Trophoblast cell (in vitro differentiated cells and primary cell): ENCODE measurements at places on chromosomes 16 and 17.

DNA sequence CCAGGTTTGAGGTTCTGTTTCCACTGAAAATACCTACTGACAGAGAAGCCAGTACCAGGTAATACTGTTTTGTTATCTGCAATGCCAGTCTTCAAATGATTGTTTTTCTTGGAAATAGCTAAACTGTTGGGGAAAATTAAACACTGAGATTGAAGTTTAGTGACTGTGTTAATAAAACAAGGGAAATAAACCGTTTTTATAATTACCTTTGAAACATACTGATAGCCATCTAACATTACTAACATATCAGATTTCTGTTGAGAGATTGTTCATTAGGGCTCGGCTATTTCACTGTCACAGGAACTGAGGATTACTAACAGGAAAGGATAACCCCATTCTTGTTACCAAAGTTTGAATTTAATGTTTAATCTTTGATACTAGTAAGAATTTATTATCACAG is 42.1 kb downstream of the CYB5B start:
- DNase-seq, result no peak

DNA sequence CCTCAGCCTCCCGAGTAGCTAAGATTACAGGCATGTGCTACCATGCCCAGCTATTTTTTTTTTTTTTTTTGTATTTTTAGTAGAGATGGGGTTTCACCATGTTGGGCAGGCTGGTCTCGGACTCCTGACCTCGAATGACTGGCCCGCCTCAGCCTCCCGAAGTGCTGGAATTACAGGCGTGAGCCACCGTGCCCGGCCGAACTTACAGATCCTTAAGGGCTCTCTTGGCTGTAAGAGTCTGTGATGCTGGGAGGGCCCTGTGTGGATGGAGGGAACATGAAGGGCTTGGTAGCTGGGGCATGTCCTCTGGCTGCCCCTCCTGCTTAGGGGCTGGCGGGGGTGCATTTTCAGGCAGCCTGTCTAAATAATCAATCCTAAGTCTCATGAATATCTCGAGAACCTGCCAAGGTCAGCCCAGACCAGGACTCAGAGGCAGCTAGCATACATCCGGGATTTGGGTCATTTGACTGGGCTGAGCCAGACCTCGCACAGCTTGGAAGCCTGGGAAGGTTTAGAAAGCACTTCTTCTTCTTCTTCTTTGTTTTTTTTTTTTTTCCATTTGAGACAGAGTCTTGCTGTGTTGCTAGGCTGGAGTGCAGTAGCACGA is 17.1 kb downstream of the SPNS3 start:
- no peak for DNase-seq

DNA sequence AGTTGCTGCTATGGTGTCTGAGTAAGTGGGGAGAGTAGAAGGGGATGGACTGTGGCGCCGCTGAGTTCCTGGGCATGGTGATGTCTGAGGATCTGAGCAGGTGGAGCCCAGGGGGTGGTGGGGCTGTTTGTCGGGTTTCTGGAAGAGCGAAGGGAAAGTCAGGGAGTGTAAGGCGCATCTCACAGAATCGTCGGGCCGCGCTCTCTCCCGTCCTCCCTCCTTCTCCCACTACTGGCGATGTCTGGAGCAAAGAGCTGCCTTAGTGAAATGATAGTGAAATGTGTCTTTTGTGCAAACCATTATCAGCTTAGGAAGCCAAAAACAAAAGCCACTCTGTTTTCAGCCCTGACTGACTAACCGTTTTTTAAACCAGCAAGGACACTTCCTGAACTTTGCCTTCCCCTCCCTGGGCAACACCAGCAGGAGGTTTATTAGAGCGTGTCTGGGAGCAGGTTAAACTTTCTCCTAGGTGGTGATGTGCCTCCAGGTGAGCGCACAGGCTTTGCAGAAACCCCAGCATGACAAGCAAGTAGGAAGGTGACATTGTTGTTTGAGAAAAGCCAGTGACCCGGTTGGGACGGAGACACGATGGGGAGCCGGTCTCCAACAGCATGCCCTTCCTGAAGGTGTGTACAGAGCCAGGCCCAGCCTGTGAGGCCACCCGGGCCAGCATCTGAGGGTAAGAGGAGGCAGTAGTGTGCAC is 49.1 kb downstream of the RAB11FIP3 start:
- no peak for DNase-seq

DNA sequence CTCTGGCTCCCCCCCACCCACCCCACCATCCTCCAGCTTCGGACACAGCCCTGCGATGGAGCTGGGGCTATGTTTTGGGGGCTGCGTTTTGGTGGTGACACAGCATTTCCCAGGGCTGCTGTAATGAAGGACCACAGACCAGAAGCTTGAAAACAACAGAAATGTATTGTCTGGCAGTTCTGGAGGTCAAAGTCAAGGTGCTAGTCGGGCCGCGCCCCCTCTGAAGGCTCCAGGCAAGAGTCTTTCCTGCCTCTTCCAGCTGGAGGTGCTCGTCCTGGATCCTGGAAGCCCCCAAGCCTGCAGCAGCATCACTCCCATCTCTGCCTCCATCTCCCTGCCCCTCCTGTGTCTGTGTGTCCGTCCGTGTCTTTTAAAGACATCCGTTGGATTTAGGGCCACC is 50.8 kb downstream of the TBC1D16 start:
- no peak for DNase-seq

DNA sequence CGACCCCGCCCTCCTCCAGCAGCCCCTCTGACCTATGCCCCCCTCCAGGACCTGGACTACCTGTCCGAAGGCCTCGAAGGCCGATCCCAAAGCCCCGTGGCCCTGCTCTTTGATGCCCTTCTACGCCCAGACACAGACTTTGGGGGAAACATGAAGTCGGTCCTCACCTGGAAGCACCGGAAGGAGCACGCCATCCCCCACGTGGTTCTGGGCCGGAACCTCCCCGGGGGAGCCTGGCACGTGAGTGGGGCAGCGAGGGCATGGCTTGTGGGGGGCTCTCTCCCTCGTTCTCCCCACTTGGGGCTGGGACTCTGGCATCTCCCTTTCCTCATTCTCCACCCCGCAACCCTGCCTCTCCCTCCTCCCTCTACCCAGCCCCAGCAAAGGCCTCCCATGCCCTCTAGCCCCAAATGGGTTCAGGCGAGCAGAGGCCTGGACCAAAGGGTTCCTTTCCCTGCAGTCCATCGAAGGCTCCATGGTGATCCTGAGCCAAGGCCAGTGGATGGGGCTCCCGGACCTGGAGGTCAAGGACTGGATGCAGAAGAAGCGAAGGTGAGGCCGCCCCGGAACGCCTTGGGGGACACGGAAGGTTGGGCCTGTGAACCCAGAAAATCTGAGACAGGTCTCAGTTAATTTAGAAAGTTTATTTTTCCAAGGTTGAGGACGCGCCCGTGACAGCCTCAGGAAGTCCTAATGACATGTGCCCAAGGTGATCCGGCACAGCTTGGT is 7.4 kb upstream of the NECAB2 start:
- DNase-seq, result no peak

DNA sequence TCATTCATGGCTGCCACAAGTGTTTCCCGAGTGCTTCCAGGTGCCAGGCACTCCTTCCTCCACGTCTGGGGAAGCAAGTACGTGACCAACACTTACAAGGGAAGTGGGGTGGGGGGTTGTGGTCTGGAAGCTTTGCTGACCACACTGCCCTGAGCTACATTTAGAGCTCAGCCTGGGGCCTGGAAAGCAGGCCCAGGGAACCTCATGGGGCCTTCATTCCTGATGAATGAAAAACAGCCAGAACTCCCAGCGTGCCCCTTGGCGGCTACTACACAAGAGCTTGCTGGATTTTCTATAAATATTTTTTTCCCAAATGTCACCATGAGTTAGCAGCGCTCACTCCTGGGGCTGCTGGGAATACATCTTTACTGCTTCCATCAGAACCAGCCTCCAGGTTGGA is 73.3 kb downstream of the ABCC12 start:
- DNase-seq, result no peak

GRCh38 chr16:21223787-21224186 is 9.7 kb upstream of the ANKS4B start:
- DNase-seq, result no peak

DNA sequence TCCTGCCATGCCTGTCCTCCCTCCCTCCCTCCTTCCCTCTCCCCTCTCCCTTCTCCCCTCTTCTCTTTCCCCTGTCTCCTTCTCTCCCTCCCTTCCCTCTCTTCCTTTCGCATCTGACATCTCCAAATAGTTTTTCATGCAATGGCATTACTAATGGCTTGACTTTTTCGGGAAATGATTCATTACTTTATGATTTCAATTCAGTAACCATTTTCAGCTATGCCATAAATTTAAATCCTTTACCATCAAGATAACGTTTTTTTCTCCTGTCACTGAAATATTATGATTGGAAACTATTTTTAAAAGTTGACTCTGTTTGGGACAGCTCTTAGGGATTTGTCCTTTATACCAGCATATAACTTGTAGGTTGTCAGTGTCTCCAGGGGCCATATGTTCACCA is 201.0 kb downstream of the WWOX start:
- DNase-seq, result no peak

- peak; percentile 77 for DNase-seq
Observed at GRCh38 chr17:48724251-48725003, 1.4 kb downstream of the PRAC2 start.

DNA sequence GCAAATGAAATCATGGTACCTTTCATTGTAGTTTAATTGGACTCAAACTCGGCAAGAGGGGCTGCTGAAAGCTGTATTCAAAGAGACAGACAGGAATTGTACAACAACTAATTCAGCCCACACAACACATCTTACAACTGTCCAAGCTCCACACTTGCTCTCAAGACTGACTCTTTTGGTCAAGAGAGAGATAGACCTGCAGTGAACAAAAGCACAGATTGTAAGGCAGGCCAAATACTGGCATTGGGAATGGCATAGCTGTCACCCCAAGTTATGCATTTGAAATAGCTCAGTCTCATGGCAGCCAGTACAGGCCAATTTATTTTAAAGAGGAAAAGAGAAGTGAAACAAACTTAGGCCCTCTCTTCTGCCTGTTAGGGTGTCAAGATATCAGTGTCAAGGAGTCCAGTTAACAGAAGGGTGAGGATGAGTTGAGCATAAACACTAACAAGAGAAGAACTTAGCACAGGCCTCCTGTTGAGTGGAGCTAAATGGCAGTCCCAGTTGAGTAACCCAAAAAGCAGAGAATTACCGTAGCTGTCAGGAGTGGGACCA is 215.7 kb downstream of the IRX3 start:
- no peak for DNase-seq

DNA sequence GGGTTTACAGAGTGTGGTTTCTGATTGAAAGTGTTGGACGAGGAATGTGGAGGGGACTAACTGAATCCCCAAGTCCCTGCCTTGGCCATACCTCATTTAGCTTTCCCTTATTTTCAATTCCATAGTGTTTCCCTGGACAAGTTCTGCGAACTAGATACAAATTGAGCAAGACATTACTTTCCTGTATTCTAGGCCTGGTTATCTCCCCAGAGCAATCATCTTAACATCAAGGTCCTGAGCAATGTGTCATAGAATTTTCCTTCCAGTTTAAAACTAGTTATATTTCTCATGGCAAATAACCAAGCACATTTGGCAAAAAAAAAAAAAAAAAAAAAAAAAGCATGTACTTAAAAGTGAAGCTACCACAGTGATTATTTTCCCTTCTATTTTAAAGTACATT is 330.1 kb downstream of the CDH11 start:
- DNase-seq, result no peak

DNA sequence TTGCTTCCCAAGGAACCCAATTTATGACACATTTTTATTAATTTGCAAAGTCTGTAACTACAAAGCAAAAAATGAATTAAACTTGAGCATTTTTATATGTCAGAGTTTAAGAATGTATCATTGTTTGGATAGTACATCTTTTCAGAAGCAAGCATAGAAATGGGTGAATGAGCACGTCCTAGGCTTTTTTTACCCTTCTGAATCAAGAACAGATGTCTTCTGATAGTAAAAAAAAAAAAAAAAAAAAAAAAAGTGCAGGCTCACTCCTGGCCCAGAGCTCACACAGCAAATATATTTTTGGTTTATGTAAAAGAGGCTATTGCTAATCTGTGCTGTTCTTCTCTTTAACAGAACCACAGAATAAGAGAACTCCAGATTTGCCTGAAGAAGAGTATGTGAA is 6.3 kb downstream of the TERF2IP start:
- no peak for DNase-seq

DNA sequence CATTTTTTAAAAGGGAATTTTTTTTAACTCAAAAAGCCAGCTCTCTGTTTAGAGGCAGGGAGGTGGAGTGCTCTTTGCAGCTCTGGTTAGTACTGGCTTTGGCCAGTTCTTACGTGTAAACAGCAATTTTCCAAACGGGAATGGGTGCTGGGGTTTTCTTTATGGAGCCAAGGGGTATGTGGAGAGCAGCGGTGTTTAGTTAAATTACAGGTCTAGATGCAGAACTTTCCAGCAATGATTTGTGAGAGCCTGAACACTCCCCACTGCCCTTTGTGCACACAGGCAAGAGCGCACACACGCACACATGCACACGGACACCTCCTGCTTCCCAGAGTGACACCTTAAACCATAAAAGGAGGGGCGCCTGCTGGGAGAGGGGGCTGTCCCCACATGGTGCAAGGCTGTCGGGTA is 140.2 kb downstream of the MSI2 start:
- DNase-seq, result no peak

- no peak for DNase-seq
Observed at GRCh38 chr17:66842959-66843358, 8.0 kb downstream of the CACNG5 start.

DNA sequence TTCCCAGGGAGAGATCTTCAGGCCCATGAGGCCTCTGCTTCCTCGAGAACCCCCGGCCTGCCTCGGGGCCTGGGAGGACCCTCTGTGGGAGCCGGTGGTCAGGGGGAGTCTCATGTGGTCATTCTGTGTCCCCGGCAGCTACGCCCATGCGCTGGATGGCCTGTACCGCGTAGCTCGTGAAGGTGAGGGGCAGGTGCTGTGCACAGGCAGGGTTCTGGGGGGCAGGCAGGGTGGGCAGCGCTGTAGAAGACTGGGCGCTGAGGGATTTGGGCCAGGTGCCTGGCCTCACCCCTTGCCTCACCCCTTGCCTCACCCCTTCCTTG is 4.6 kb downstream of the SLC25A10 start:
- no peak for DNase-seq

- peak; percentile 91 for DNase-seq
Observed at GRCh38 chr17:2054512-2055291, at the start of gene HIC1. HIC1 (plus strand) TSS chr17:2055103; CDS start chr17:2056691, 1,588 bp downstream.

DNA sequence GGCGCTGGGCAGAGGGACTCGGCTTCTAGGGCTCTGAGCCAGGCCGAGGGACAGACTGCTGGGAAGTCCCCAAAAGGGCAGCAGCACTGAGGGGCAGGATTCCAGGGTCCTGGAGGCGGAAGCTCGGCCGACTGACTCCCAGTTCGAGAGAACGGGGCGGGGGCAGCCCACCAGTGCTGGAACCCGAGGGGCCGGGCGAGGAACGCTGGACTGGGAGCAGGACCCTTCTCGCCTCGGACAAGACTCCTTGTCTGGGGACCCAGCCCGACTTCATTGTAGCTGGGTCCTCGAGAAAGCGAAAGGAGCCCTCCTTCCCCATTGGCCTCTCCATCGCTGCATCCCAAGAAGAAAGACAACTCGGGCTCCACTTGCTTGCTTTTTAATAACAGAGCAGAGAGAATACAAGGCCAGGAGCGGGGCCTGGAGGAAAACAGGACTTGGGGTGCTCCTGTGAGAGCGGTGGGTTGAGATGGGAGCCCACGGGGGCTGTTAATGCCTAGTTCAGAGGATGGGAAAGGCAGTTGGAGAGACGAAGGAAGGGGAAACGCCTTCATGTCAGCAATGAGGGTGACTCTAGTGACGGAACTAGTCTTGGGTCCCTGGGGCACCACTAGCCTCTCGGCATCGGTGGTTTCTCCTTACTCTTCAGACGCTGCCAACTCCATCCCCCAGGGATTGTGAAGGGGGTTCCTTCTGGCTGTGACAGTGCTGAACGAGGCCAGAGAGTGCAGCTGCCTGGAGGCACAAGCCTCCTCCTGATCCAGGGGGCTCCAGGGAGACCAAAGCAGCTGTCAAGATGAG is 492 bp upstream of the CAMTA2 start:
- peak; percentile 7 for DNase-seq

GRCh38 chr17:83030432-83030831 is 49.0 kb upstream of the METRNL start:
- DNase-seq, result no peak
